Lung (tissue), 17 donors: ENCODE measurements at places on chromosomes 12 and 14. TPM values are rescaled to one million over a fixed set of nuclear protein-coding genes. Genes with fewer than 3 reads are reported as not detected.

GRCh38 chr14:68172627-68173026, 353.0 kb downstream of the RAD51B start:
- peak; percentile 60 for DNase-seq

GRCh38 chr12:6822426-6823135, 960 bp downstream of the GPR162 start:
- DNase-seq = no peak

The WNT1 gene
- polyA plus RNA-seq = 0.09 TPM

The GNPTAB gene
- 27.6 TPM for polyA plus RNA-seq

DNA sequence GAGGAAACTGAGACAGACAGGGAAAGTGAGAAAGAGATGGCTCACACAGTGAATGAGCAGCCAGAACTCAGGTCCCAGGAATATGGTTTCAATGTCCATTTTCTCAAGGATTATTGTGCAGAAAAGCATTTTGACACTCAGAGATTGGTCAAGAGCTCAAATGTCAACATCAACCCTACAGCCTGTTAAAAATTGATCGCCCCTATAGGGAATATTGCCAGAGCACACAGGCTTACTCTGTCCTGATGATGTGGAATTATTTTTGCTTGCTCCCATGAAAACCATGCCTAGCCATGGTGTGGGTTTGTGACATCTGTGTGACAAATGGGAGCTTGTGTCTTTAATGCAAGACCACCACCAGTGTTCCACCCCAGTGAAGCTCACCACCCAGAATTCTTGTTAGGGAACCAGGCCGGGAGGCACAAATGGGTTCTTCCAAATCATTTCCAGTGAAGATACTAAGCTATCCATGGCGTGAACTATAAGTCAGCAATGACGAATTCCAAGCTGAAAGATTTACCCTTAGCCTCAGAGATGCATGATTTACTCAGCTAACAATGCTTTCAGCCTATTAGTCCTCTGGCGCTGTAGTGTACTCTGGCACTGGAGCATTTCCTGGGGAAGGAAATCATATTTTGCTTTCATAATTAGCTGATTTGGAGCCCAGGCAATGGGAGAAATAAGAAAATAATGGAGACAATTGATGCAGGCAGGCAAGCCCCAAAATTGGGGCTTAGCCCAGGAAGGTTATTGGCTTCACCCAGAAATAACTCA, 1188.2 kb upstream of the TMEM132C start:
- DNase-seq = peak; percentile 14

- DNase-seq = no peak
Measured at GRCh38 chr12:54974279-54974678, 10.3 kb downstream of the TESPA1 start.

- no peak for DNase-seq
Measured at GRCh38 chr12:127125607-127126259, 1141.2 kb upstream of the TMEM132C start.

The OAS2 gene
- polyA plus RNA-seq = 9.8 TPM

DNA sequence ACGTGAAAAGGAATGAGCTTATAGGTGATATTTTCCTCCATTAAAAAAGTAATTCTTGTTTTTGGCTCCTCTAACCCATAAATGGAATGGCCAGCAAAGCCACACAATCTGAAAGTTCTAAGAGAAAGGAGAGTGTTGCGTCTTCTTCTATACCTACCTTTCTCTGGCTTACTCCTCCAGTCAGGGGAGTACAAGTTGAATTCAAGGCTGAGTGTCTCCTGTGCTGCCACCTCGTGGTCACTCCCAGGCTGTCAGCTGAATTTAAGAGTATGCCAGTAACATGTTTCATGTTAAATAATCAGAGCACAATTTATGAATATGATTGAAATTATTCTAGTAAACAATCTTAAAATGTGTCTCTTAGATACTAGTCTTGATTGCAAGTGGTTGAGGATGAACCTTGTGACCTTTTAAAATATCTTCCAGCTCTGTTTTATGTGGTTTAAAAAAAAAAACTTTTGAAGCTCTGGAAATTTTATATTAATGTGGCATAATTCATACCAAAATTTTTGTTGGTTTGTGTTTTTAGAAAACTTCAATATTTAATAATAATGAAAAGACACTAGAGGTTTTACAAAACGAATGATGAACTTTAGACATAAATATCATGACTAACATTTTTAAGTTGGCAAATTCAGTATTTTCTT, 31.7 kb downstream of the PTHLH start:
- peak; percentile 78 for DNase-seq

DNA sequence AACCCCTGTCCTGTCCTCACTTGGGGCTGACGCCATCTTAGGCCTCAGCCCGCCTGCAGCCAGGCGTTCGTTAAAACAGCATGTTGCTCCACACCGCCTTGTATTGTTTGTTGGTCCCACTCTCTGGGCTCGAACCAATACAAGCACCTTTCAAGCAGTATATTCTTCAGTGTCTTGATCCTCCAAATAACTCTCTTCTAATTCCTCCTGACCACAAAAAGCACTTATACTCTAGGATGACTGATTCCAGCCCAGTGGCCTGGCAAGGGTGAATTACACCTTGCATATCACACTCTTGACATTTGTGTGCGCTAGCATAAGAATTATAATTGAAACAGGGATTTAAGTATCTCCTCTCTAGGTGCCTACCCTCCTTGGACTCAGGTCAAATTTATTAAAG, 7.1 kb downstream of the CCER1 start:
- no peak for DNase-seq

- peak; percentile 45 for DNase-seq
Measured at GRCh38 chr12:19572920-19573558, 133.7 kb downstream of the AEBP2 start.

- DNase-seq = no peak
Measured at GRCh38 chr14:81550001-81550637, 16.5 kb upstream of the SEL1L start.

- DNase-seq = no peak
Measured at GRCh38 chr12:3998397-3998796, 125.2 kb upstream of the PARP11 start.

- peak; percentile 64 for DNase-seq
Measured at GRCh38 chr12:94650143-94651056, at the start of gene TMCC3. Gene TMCC3, minus strand, starts transcription at chr12:94650557. Its CDS starts 127 bp downstream, at chr12:94650430.

DNA sequence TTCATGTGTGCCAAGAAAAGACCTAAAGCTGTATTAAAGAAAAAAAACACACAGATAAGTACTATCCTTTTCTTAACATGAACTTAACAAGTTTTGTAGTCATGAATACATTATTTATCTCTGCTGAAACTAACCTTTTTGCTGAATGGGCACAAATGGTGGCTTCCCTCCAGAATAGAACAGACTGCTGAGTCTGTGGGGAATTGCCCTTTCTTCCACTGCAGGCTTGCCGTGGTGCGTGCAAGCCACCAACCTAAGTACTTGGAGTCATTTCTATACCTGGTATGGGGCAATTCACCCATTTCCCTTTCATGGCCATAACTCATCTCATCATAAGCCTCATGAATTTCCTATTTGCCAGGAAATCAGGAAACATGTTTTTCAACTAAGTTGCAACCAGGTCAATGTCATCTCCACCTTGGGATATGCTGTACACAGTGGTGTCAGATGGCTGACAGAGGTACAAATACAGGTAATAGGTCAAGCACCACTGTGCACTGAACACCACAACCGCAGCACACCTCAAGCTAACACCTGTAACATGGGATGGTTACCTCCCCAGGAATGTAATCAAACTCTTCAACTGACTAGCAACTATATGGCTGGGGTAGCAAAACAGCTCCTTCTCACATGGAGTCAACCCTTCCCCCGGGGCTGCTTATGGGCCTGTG, 49.9 kb downstream of the CATSPERB start:
- no peak for DNase-seq

The GPRC5A gene
- 131 TPM for polyA plus RNA-seq

DNA sequence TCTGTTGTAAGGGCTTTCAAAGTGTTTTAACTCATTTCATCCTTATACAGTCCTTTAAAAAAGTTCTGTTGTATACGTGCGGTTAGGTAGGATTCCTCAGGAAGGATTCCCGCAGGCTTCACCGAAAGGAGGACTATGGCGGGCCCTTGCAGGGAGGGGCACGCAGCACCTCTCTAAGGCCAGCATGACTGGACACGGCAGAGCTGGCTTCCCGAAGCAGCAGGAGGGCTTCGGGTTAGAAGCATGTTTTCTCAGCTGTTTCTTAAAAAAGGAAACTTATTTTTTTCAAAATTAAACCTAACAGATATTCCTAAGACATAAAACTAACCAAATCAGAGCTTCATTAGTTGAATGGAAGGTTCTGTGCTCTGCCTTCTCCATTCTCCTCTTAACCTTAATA, 21.3 kb downstream of the IQSEC3 start:
- no peak for DNase-seq

DNA sequence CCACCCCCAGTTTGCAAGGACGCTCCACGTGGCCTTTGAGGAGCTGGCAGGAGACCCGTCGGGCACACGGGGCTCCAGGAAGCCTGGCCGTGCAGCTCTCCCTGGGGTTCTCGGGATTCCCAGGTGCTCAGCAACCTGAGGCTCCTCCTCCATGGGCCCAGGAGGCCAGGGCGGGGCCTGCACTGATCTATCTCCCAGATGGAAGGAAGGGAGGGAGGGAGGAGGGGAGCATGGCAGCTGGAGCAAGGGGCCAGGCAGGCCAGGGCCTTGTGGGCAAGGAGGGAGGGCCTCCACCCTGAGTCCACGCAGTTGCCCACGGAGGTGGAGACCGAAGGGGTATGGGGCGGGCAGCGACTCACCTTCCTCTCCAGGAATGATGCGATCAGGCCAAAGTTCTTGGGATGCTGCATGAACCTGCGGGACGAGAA, 127.3 kb downstream of the RFLNA start:
- no peak for DNase-seq

DNA sequence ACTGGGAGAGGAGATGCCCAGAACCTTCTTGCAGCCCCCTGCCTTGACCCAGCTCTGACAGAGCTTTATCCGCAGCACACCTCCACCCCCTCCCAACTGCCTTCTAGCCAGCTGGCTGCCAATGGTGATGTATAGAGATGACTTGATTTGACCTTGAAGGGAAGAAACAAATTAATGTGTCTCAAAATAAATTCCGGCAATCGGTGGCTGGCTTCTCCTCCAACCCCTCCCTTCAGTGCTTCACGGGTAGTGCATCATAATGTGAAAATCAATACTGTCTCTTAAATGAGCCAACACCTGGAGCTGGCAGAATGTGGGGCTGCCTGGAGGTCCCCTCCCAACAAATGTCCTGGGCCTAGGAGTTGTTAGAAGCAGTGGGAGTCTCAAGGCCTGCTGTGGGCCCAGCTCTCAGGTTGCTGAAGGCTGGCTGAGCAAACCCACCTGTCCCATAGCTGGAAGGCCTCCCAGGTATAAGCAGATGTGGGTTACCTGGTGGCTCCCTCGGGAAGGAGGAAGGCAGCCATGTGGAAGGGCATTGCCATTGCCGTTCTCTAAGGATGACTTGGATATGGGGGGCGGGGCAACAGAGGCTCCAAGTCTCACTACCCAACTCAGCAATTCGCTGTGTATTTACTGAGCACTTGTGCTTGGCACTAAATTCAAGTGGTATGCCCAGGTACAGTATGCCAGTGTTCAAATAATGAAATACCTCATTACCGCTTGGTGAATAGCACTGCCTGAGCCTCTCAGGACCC, 23.2 kb downstream of the HSPB8 start:
- DNase-seq = peak; percentile 64

- DNase-seq = peak; percentile 75
Measured at GRCh38 chr12:65505386-65506121, 227.1 kb downstream of the MSRB3 start.

DNA sequence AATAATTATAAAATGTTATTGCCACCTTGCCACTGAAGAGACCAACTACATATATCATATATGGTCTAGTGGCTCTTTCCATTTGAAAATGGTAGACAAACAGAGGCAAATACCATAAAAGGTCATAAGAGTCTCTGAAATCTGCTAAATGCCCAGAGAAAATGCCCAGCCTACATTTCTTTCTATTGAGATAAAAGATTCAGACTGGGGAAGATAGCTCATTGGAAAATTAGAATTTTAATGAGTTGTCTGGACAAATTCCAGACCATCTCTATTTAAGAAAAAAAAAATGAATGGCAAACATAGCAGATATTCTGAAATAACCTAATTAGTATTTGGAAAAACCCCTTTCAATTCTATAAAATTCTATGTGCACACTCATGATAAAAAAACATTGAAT, 79.9 kb upstream of the BBS10 start:
- no peak for DNase-seq

The CPNE8 gene
- 9.2 TPM for polyA plus RNA-seq

DNA sequence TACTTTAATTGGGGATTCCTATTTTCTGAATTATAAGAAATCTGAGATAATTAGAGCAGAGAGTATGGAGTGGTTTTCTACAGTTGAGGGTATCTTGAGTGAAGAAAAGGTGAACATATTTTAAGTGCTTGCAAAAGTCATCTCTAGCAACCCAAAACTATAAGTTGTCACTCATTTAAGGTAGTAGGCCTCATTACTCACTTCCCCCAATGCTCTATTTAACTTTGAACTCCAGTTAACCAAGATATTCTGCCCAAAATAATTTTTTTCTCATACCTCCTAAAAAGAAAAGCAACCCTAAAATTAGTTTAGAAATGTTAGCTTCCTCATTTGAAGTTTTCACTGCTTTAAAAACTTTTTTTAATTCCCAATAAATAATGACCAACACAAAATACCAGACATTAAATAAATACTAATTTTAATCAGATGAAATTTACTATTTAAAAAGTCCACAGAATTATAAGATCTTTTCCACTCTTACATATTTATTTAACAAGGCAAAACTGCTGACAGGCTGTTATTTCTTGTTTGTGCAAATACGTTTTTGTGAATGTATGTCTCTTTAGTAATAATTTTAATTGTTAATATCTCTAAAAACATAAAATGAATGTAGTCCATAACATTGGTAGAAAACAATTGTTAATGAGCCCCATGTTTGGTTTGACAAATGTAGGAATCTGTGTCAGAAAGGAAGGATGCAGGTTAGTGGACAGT, 47.8 kb downstream of the VRK1 start:
- DNase-seq = no peak

DNA sequence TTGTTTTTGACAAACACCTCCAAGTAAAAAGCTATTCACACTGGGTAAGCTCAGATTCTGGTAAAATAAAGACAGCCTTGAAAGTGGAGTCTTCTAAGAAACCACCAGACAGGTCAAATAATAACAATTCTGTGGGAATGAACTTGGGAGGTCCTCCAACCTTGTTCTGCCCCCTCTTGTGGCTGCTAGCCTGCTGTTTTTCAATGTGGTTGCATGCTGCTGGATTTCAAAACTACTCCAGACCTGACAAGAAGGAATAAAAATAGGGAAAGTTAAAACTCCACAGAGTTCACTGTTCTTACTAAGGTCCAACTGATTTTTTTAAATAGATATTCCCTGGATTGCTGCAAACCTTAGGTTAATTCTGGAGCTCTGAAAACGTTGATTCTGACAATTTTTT, 32.2 kb upstream of the RIN3 start:
- no peak for DNase-seq

DNA sequence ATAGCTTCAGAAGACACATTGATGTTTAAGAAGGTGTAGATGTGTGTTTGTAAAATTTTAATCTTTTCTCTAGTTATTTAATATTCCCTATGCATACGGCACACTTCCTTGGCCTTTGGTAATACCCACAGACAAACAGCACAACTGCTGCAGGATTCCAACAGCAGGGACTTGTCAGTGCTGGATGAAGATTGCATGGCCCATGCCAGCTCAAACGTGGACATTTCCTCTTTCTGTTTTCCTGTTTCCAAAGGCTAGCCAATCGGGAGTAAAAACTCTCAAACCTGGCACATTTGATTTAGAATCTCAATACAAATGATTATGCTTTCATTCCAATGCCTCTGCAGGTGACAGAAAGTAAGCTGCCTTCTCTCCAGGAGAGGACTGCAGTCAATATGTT, 22.5 kb upstream of the PDE3A start:
- no peak for DNase-seq

GRCh38 chr12:127881371-127882140, 385.4 kb upstream of the TMEM132C start:
- DNase-seq = no peak

GRCh38 chr12:6688543-6688998, 604 bp downstream of the ZNF384 start:
- DNase-seq = no peak
